ENCODE measurements at places on chromosomes 16 and 17.
A peak's percentile ranks its signal among the peaks of the same experiment; 100 is the strongest.

DNA sequence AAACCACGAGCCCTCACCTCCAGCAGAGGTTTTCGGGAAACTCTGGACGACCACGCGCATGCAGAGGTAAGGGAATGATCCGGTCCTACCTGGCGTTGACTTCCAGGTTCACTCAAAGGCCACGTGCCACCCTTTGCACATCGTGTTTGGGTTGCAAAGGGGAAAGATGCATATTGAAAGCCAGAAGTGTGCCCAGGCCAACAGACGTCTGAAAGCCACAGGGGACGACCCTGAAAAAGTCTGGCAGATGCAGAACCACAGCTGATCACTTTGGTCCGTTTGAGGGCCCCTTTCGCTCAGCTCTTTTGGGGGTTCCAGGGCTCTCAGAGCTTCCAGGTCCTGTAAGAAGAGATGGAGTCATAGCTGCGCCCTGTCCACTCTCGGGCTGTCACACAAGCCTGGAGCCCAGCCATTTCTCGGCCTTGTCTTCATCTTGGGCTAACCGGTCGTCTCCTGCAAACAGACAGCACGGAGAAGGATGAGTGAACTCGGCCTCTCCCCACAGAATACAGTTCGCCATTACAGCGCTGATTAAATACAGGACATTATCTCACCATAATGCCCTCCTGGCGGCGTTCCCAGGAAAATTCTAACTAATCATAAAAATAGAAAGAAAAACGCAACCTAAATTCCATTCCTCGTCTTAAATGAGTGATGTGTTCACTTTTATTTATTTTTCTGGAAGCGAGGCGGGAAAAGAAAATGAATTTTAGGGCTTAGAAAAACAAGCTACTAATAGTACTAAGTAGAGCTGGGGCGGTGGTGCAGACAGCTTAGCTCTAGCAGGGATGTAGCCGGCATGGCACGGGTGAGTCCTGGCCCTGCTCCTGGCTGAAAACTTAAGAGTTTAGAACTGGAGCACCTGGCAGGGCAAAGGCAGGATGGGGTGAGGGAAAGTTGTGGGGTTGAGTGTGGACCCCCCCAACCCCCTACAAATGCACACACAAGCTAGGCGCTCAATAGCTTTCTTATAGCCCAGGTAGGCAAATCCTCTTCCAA, 45.5 kb upstream of the ZFHX3 start:
- no peak for DNase-seq

DNA sequence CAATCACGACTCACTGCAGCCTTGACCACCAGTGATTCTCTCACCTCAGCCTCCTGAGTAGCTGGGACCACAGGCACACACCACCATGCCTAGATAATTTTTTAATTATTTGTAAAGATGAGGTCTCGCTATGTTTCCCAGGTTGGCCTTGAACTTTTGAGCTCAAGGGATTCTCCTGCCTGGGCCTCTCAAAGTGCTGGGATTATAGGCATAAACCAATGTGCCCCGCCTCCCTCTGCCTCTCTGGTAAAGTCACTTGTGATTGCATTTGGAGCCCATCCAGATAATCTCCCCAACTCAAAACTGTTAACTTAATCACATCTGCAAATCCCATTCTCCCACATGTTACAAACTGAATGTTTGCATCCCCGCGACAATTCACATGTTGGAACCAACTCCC, 11.8 kb upstream of the PECAM1 start:
- DNase-seq, result no peak

- DNase-seq, result no peak
These were observed 66.0 kb downstream of the SNX20 start for GRCh38 chr16:50614955-50615724.

DNA sequence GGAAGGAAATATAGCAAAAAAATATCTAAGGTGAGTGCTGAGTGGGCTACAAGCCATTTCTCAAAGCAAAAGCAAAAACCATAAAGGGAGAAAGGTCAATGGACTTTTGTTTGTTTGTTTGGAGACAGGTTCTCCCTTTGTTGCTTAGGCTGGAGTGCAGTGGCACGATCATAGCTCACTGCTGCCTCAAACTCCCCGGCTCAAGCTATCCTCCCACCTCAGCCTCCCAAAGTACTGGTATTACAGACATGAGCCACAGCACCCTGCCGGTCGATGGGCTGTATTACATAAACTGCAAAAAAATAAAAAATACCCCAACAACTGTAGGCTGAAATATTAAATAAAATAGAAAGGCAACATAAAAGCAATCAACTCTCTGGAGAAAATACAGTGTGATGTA, 3.5 kb upstream of the RBBP6 start:
- no peak for DNase-seq

DNA sequence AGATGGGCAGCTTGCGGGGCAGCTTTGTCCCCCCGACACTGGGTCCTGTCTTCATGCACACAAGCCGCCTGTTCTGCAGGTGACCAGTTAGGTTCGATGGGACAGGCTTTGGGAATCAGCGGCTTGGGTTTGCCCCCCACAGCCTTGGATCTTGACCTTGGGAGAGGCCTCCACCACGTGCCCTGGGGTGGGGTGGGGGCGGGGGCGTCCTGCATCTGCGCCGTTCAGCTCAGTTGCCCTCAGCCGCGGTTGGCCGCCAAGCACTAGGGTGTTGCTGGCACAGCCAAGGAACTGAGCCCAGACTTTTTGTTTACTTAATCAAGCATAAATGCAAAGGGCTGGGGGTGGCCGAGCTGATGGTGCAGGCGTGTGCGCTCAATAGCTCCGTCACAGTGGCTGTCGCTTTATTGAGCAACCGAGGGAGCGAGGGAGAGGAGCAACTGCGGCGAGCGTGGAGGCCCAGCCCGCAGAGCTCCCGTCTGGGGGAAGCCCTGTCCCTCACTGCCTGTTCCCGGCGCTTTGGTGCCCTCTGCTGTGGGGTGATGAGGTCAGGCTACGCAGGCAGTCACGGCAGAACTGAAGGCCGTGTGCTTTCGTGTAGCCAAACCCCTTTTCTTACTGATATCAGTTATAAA, 33.9 kb downstream of the JPH3 start:
- DNase-seq, result peak; percentile 82
